ENCODE measurements at places on chromosomes 3 and 15. TPM values are rescaled to one million over a fixed set of nuclear protein-coding genes. Genes with fewer than 3 reads are reported as not detected.

GRCh38 chr15:83767741-83768140 is 113.8 kb downstream of the ADAMTSL3 start:
- DNase-seq, result no peak

DNA sequence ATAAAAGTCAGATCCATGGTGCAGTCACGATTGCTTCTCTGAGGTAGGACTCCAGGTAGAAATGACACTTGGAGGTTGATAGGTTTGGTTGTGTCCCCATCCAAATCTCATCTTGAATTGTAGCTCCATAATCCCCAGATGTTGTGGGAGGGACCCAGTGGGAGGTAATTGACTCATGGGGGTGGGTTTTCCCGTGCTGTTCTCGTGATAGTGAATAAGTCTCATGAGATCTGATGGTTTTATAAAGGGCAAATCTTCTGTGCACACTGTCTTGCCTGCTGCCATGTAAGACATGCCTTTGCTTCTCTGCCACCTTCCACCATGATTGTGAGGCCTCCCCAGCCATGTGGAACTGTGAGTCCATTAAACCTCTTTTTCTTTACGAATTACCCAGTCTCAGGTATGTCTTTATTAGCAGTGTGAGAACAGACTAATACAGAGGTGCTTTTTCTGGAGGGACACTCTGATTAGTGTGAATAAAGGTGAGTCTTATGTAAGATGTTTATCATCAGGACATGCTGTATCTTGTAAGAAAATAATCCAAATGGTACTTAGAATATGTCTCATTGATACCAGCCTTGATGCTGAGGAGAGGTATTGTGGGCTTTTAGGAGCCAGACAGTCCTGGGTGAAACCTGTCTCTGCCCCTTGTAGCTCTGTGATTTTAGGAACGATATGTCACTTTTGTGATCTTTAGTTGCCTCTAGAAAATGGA is 43.0 kb downstream of the SLCO3A1 start:
- no peak for DNase-seq

DNA sequence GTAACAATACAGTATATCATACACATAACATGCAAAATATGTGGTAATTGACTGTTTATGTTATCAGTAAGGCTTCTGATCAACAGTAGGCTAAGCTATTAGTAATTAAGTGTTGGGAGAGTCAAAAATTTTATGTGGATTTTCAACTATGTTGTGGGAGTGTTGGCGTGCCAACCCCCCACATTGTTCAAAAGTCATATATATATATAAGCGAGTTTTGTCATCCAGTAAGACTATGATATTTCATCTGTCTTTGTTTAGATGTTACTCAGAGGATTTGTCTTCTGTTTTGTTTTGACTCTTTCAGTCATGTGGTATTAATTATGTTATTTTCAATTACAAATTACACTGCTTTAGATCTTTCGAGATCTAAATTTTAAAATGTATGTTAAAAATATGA is 51.0 kb upstream of the RAP2B start:
- DNase-seq, result no peak

- DNase-seq, result no peak
These were observed 63.1 kb downstream of the PRKAR2A start for GRCh38 chr3:48784426-48785120.

- DNase-seq, result peak; percentile 29
These were observed 77.7 kb downstream of the CEMIP start for GRCh38 chr15:80856809-80857377.

- peak; percentile 86 for DNase-seq
These were observed 13.1 kb downstream of the FBXL22 start for GRCh38 chr15:63610209-63610841.

- DNase-seq, result no peak
These were observed 80.9 kb downstream of the DHX36 start for GRCh38 chr3:154243353-154243752.

- no peak for DNase-seq
These were observed 49.2 kb downstream of the NEK10 start for GRCh38 chr3:27319847-27320526.

FBXO40 gene
- not detected for total RNA-seq

PLSCR1 gene
- total RNA-seq, result 137 TPM

HGD gene
- 0.10 TPM for total RNA-seq

SOX2 gene
- not detected for total RNA-seq

IL16 gene
- 239 TPM for total RNA-seq

TRH gene
- total RNA-seq, result not detected
